ENCODE measurements at places on chromosomes 5 and 9.
A peak's percentile ranks its signal among the peaks of the same experiment; 100 is the strongest.

DNA sequence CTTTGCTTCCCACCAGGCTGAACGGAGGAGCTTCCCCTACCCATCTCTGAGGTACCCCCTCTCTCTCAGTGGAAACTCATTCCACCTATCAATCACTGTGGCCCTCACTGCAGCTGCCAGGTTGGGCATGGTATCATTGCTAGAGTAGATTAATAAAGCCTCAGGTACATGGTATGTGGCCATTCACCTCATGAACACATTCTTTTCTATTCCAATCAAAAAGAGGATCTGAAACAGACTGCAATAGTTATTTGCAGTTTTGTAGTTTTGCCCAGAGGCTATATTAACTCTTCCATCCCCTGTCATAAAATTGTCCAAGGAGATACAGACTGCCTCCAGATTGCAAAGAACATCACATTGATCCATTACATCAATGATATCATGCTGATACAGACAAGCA is 85.8 kb upstream of the MVB12B start:
- DNase-seq: no peak

DNA sequence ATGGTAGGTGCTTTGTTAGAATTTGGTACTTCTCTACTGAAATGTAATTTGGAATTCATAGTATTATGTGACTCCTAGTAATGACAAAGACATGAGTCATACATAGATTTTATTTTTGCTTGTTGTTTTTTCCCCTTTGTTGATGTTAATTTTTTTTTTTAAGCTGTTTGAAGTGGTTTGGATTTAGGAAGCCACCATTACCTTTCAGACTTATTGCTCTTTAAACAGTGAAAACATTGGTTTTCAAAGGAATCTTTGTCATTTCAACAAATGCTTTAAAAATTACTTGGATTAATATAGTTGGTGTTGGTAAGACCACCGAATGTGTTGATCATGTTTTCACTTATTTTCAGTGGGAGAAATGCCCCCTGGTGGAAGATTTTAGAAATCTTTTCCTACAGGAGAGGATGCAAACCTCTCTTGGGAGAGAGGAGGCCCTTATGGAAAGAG is 170.1 kb upstream of the PITX1 start:
- DNase-seq: no peak

GRCh38 chr9:33815781-33816180 is 1.2 kb upstream of the UBE2R2 start:
- no peak for DNase-seq

DNA sequence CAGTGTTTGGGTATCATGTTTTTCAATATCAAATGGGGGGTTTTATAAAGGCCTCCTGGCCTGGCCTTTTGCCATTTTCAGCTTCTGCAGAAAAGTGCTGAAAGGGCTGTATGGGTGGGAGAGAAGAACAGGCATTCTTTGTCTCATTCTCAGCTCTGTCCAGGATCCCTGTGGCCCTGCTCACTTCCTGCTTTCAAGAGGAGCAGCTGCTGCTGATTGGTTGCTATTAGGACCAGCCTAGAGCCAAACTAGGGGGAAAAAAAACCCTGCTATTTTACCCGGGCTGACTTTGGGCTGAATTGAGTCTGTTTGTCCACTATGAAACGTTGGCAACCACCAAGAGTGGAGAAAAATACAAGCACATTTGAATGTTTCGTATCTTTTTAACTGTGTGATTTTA is 117.1 kb downstream of the CMYA5 start:
- DNase-seq: peak; percentile 6

DNA sequence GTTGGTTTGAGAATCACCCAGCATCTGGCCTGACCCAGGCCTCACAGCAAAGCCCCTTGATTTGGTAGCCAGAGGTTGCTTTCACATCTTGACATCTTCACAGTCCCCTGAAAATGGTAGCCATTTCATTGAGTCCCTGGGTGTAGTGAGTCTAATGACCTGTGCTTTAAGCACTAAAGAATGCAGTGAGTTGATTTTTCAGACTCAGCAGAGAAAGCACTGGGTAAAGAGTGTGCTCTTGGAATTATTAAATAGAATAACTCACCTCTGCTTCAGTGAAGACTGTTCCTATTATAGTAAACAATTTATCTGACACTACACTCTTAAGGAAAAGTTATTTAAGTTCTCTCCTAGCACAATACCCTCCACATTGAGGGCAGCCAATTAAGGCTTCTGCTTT is 56.2 kb downstream of the PTCD2 start:
- peak; percentile 20 for DNase-seq

DNA sequence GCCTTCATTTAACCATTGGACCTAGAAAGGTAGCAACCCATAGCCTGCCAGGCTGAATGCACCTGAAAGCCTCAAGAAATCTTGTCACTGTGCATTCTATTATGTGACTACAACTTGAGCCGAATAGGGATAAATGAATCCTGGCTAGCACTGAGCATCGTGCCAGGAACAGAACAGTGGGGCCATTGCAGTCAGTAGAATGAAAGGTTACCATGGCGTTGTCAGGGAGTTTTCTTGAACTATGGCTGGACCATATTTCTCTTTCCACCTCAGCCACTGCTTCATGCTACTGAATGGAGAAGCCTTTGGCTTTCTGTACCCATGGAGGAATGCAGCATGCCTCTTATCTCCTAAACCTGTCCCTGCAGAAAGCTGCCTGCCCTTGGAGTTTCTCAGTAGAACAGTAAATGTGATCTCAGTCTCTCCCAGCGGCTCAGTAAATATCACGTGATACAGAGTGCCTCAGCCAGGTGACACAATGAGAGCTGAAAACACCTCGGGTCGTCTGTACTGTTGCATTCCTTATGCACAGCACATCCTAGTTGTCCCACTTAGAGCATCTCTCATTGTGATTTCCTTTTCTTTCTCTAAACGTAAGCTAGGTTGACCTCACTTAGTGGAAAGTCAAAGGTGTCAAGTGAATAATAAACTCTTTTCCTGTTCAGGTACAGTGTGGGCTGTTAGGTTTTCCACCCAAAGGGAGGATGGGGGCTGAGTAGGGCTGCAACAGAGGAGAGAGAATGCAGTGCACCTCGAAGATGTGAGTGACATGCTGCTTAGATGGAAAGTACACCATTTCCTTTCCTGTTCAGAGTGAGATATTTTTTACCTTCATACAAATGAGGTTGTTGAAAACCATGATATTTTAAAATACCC is 115.3 kb downstream of the MACIR start:
- no peak for DNase-seq

GRCh38 chr5:51286046-51286445 is 97.2 kb upstream of the ISL1 start:
- no peak for DNase-seq

DNA sequence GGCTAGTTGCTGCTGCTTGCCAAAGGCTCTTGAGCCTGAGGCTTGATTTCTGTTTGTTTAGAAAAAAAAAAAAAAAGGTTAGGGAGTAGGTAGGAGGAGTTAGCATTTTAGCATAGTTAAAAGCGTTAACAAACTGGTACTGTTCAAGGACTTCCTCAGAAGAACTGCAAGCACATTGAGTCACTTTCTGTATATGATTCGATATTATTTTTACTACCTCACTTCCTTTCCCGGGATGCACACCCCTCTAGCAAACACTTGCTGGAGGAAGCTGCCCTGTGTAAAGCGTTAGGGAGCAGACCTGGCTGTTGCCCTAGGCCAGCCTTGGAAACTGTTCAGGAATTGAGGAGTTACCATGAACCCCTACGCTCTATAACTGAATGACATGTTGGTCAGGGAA is 15.7 kb upstream of the CEP120 start:
- DNase-seq: peak; percentile 61

GRCh38 chr9:129667850-129668249 is 2.4 kb downstream of the PRRX2 start:
- DNase-seq: no peak

DNA sequence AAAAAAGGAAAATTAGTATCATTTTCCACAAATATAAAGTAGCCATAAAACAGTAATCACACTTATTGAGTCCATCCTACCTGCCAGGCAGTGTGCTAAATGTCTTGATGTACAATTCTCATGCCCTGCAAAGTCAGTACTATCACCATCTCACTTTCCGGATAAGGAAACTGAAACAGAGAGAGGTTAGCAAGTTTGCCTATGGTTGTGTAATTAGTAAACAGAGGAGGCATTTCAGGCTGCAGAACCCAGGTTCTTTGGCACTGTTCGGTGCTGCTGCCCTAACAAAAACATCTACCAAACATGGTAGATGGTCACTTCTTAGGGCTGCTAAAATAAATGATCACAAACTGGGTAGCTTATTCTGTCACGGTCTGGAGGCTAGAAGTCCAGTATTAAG is 22.6 kb downstream of the PLAC8L1 start:
- DNase-seq: no peak

DNA sequence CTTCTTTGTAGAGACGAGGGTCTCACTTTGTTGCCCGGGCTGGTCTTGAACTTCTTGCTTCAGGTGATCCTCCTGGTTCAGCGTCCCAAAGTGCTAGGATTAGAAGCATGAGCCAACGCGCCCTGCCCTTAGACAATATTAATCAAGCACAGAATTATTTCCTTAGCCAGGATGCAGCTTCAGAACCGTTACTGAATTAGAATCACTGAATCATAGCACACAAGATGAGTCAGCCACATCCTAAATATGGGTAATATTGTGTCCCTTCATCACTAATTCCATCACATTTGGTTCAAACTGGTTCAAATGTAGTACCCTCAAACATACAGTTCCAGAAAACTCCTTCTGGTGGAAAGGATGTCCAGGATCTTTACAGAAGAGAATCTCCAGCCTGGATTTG is 82.7 kb downstream of the BNC2 start:
- no peak for DNase-seq

DNA sequence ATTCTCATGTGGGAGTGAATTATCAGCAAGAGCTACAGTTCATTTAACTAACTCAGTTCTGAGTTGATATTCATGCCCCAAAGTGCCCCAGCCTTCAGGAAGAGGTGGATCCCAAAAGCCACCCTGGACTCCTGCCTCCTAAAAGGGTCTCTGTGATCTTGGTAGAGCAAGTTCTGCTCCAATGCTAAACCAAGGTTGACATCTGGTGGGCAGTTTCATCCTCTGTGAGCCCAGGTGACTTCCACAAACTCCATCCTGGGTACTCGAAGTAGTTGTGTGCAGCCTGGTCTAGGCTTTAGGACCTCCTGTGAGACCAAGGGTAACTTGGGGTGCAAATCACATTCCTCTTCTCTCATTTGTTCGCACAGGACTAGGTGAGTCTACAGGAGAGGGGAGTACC is 816.8 kb downstream of the MTRR start:
- no peak for DNase-seq

DNA sequence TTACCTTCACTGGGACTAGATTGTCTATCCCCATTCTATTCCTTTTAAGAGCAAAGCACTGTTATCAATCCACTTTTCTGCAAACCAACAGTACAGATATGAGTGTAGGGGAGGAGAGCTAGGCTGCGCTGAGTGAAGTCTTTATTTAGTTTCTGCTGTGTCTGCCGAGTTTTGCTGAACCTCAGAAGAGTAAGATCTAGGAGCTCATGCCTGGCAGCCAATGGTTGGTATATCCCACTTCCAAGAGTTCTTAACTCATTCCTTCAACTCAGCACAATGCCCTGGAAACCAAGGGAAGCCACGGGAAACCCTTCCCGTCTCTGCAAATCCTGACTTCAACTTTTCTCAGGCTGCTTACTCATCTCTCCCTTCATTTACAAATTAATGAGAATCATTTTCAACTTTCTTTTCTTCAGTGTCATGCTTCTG is 58.0 kb upstream of the JAK2 start:
- DNase-seq: peak; percentile 22

DNA sequence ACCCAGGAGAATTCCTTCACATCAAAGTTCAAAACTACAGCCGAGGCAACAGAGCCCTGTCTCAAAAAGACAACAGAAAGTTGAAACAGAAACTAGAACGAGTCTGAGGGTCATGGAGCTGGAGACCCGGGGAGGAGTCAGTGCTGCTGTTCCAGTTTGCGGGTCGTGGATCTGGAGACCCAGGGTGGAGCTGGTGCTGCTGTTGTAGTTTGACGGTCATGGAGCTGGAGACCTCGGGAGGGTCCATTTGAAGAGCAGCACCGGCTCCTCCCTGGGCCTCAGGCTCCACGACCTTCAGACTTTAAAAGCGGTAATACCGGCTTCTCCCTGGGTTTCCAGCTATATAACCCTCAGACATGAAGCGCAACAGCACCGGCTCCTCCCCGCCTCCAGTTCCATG is 13.0 kb upstream of the LCN15 start:
- no peak for DNase-seq

DNA sequence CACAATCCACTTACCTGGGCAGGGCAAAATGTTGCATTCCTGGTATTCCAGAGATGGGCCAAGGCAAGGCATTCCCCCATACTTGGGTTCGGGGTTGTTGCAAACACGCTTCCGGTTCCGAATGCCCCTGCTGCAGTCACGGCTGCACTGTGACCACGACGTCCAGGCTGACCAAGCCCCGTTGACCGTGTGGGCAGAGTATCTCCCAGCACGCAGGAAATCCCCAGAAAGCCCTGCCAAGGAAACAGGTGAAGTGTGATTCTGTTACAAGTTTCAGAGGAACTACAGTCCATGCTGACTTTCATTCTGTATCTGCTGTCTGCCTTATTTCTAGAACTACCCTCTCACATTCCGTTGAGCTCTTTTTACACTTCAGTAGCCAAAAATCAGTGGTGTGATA is 483.0 kb downstream of the SEMA5A start:
- no peak for DNase-seq

- no peak for DNase-seq
Observed at GRCh38 chr5:56638061-56638621, 177.2 kb upstream of the MAP3K1 start.

- DNase-seq: no peak
Observed at GRCh38 chr5:90424245-90424644, 14.7 kb upstream of the CETN3 start.

DNA sequence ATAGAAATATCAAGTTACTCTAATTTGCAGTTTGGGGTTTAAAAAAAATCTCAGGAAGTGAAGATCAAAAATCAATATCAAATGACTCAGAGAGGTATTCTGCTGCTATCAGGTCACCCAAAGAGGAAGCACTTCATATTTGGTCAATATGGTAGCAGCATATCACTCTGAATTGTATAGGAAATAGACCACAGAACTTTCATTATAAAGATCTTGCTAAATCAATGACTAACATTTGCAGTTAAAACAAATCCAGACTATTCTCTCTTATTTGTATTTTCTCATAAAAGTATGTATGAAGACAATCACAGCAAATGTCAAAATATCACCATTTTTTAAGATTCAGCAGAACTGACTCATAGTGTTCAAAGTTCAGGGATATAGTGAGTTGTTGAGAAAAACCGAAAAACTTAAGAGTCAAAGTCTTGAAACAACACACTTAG is 105.8 kb upstream of the PCSK1 start:
- DNase-seq: peak; percentile 26

GRCh38 chr5:162474239-162474638 is 406.7 kb downstream of the GABRG2 start:
- no peak for DNase-seq

Data from cardiac fibroblast (primary cell).